ENCODE measurements at places on chromosomes 4 and X.
A peak's percentile ranks its signal among the peaks of the same experiment; 100 is the strongest.

GRCh38 chr4:55248756-55249155, 97.3 kb upstream of the SRD5A3 start:
- DNase-seq, result peak; percentile 17

DNA sequence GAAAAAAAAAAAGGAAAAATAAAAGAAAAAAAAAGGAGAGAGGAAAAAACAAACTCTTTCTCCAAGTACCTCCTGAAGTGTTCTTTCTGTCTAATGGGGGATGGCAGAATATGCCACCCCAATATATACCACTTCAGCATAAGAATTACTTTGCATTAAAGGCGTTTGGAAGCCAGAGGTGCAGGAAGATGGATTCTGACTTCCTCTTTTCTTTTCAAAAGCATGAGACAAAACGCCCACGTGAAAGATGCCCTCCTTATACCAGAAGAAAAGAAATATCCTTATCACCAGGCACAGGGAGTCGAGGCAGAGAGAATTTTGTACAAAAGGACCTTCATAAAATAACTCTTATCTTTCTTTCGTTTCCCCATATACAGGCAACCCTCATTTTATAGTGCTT, 40.9 kb downstream of the COX18 start:
- no peak for DNase-seq

DNA sequence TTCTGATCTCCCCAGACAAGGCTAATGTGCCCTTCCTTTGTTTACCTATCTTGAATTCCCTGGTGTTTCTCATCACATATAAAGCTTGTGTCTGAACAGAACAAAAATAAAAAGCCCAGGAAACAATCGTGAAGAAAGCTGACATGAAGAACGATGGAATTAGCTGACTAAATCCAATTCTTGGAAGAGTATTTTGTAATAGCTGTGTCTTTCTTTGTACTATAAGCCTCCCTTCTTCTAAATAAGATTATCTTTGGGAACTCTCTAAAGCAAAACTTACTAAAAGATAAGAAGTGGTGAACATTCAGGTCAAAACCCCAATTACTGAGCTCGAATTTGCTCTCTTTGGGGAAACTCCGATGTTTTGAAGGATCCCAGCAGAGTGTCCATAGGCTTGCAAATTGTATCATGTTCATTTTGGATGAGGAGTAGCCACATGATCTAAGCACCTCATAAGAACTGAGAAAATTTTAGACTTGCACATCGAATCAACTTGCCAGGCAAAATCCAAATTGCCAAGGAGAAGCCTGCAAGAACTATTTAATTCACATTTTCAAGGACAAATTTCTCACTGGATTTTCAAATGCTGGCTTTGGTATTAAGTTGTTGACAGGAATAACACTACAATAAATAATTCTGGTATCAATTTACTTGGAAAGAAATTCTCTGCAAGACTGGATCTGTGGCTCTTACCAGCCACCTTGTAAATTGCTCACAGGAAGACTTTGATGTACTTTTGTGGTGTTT, 106.2 kb downstream of the LNX1 start:
- no peak for DNase-seq

DNA sequence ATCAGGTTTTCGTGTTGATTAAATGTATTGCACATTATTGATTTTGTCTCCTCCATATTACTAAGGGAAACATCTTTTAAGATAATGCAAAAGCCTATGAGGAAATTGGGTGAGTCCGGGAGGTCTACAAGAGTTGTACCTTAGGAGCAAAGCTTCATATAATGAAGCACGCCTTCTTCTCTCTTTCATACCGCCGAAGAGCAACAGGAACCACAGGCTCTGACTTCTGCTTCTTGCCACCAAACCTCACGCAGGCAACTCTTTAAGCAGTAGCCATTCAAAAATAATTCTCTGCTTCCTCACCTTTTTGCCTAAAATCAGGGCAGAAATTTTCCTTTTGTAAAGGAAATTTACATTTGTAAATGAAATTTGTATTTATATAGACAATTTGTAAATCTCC, 139.6 kb downstream of the SPRY1 start:
- DNase-seq, result no peak

- DNase-seq, result peak; percentile 82
Observed at GRCh38 chr4:165726831-165727230, 146.2 kb upstream of the TLL1 start.

GRCh38 chrX:66110112-66110511, 53.9 kb upstream of the HEPH start:
- DNase-seq, result peak; percentile 4

DNA sequence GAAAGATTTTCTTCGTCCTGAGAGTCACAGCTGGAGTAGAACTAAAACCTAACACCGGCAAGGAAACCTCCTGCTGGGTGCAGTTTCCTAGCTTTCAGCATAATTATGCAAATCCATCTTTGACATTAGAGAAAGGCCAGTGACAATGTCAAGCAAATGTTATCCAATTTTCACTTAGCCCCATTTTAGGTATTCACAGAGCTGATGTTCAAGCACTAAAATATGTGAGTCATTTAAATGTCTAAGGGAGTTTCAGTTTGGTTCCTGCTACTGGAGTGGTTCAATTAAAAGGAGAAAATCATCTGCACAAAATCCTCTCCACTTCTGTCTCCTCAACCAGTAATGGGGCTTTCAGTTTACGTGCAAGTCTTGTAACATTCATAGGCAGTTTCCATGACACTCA, 37.1 kb upstream of the AMOT start:
- DNase-seq, result no peak
